ENCODE measurements at places on chromosomes 1 and 21. TPM values are rescaled to one million over a fixed set of nuclear protein-coding genes. Genes with fewer than 3 reads are reported as not detected.

Gene GNAT2
- 0.91 TPM for total RNA-seq

Gene ARHGAP29
- not detected for total RNA-seq

Gene ST6GALNAC5
- not detected for total RNA-seq

Gene PGLYRP3
- not detected for total RNA-seq

Gene SPRR1B
- not detected for total RNA-seq

Gene RLF
- 13.6 TPM for total RNA-seq

Gene CLK2
- total RNA-seq: 61.4 TPM

Gene PBX1
- 0.04 TPM for total RNA-seq

Gene CPLANE2
- total RNA-seq: 2.2 TPM

Gene NUP210L
- total RNA-seq: 0.04 TPM

DNA sequence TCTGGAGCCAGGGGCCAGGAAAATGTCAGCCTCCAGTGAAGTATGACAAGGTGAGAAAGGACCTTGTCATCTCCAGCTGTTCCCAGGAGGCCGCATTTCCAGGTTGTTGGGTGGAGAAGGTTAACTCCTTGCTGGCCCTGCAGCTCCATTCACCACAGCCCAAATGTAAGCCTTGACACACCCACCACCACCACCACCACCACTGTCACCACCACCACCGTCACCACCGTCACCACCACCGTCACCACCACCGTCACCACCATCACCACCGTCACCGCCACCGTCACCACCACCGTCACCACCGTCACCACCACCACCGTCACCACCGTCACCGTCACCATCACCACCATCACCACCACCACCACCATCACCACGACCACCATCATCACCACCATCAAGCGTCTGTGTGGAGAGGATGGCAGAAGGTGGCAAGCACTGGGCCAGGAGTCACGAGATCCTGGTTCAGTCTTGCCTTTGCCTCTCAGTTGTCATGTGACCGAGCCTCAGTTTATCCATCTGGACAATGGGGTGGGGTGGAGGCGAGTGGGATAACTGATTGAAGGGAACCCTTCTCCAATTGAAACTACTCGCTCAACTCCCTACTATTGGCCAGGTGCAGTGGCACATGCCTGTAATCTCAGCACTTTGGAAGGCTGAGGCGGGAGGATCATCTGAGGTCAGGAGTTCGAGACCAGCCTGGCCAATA is 21.2 kb upstream of the FAM131C start:
- DNase-seq: no peak

- DNase-seq: no peak
Observed at GRCh38 chr1:241838897-241839296, 9.1 kb upstream of the EXO1 start.

DNA sequence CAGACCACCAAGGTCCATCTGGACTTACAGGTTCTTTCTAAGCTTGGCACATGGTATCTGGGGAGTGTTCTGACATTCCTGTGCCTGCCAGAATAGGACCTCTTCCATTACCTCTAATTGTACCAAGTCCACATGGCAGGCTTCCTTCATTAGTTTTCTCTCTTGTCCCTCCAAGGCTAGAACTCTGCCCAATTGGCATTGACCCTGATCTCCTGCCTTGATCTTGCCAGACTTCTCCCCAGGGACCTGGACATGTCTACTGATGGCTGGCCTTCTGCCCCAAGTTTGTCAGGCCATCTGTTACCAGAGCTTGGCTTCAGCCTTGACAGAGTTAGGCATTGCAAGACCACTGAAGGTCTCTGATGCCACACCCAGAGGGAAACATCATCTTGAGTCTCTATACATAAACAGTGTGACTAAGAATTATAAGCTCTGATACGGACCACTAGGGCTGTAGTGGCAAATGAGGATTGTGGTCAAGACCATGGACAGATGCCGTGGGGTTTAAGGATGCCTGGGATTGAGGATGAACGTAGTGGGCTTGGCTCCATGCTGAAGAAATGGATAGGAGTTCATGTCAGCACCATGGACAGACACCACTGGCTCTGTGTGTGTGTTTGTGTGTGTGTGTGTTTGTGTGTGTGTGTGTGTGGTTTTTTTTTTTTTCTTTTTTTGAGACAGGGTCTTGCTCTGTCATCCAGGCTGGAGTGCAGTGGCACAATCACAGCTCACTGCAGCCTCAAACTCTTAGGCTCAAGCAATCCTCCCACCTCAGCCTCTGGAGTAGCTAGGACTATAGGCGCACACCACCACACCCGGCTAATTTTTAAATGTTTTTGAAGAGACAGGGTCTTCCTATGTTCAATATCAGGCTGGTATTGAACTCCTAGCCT is 19.5 kb upstream of the PSMB2 start:
- no peak for DNase-seq

- no peak for DNase-seq
Observed at GRCh38 chr21:37263827-37264600, 3.1 kb downstream of the VPS26C start.

DNA sequence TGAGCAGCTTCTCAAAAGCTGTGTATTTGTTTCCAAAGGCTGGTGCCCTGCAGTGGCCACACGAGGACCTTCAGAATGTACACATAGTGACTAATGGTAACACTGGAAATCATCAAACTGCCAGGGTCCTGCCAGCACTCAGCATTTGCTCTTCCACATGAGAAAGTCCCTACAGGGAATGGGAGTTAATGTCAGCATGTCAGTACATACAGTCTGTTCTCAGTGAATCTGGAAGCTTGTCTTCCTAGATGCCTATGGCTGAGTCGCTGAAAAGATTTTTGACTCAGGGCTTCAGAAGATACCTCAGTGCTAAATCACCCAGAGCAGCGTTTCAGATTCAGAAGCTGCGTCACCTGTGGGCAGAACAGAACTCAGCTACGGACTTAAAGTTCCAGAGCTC is 108.2 kb downstream of the CDC7 start:
- no peak for DNase-seq

DNA sequence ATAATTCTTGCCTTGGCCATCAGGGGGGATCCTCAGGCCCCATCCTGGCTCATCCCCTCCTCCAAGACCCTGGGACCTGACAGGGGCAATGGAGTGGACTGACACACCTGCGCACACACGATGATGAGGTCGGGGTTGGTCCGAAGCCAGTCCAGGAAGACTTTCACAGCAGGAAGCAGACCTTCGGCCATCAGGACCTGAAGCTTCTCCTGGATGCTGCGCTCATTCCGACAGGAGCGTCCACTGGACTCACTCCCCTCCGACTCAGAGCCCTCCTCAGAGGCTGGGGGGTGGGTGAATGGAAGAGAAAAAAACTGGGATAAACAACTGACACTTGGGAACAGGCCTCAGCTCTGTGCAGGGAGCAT is 15.4 kb upstream of the PAQR6 start:
- no peak for DNase-seq

- DNase-seq: no peak
Observed at GRCh38 chr1:63524201-63524600, 876 bp downstream of the EFCAB7 start.

DNA sequence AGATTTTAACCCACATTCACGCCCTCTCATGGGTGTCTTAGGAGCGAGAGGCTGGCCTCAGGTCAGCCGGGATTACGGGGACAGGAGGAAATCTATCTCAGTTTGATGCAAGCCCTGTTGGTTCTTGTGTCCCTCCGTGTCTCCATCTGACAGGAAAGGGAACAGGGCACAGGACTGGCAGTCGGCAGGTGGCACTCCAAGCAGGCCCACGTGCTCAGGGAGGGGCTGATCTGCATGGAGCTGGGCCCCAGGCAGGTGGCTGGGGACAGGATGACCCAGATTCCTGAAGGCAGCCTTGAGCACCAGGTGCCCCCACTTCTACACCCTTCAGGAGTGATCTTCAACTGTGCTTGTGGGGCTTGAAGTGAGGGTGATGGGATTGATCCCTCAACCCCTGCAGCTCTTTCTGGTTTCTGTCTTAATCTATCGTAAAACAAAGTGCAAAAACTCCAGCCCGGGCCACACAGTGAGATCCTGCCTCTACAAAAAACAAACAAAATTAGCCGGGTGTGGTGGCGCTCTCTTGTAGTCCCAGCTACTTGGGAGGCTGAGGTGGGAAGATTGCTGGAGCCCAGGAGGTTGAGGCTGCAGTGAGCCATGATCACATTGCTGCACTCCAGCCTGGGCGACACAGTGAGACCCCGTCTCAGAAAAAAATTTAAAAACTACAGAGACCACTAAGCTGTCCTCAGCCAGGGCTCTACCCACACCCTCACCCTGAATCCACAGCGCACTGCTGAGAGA is 8.3 kb downstream of the PLEKHG5 start:
- DNase-seq: no peak

GRCh38 chr1:202017749-202018467 is 7.5 kb downstream of the ELF3 start:
- DNase-seq: no peak

- DNase-seq: no peak
Observed at GRCh38 chr21:21187579-21187978, 189.4 kb downstream of the NCAM2 start.

- no peak for DNase-seq
Observed at GRCh38 chr1:24294228-24294672, 24.9 kb upstream of the GRHL3 start.

- DNase-seq: no peak
Observed at GRCh38 chr1:114819869-114820268, 34.8 kb upstream of the SYCP1 start.

GRCh38 chr21:29667651-29668050 is 272.1 kb downstream of the GRIK1 start:
- no peak for DNase-seq

GRCh38 chr1:158691907-158692306 is 5.4 kb upstream of the SPTA1 start:
- no peak for DNase-seq

GRCh38 chr1:38804062-38804886 is 55.3 kb downstream of the RRAGC start:
- DNase-seq: peak; percentile 22

DNA sequence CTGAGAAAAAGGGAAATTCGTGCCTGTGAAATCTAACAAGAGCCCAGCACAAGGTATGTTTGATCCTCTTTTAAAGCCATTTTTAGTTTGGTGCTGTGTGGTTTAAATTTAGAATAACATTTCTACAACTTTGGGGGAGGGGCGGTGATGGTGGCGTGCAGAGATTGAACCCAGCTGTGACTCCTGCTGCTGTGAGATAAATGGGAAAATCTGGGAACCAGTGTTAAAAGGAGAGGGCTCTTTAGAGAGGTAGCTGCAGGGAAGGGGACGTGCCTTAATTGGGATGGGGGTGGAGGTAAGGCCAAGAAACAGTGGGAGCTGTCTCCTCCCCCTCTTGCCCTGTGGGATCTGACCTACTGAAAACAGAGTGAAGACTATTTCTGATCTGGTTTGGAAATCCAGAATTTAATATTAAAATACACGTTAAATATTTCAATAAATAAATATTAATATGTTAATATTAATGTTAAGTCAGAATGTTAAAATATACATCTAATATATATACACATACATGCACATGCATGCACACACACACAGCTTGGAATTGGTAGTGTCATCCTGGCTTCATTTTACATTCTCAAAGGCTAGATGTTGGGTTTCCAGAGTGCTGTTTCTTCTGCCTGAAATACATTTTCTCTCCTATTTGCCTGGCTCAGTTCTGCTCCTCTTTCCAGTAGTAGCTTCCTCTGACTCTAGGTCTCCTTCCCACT is 30.1 kb upstream of the DNAJC6 start:
- DNase-seq: no peak

GRCh38 chr1:14996133-14997050 is 157.2 kb upstream of the TMEM51 start:
- DNase-seq: no peak

DNA sequence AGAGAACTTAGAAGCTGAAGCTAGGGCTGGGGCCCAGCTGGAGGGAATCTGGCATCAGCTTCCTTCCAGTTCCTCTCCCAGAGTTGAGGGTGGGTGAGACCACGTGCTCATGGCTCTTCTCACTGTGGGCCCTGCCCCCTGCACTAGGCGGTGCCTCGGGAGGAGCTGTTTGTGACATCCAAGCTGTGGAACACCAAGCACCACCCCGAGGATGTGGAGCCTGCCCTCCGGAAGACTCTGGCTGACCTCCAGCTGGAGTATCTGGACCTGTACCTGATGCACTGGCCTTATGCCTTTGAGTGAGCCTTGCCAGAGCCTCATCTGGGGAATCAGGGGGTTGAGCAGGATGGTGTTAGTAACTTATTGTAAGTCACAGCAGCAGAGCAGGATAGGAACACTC is 16.1 kb downstream of the AKR1A1 start:
- no peak for DNase-seq

- no peak for DNase-seq
Observed at GRCh38 chr1:24846671-24847070, 83.4 kb downstream of the RUNX3 start.

DNA sequence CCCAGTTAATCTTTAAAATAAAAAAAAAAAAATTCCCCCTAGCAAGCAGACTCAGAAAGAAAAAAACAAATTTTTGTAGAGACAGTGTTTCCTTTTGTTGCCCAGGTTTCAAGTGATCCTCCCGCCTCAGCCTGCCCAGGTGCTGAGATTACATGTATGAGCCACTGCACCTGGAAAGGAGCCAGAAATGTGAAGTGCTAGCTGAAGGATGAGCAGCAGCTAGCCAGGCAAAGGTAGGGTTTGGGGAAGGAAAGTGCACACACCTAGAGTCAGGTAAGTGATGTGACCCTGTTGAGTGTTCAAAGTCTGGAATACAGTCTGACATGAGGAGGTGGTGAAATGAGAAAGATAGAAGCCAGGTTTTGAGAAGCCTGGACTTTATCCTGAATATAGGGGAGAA is 1.7 kb downstream of the AKR1A1 start:
- no peak for DNase-seq

DNA sequence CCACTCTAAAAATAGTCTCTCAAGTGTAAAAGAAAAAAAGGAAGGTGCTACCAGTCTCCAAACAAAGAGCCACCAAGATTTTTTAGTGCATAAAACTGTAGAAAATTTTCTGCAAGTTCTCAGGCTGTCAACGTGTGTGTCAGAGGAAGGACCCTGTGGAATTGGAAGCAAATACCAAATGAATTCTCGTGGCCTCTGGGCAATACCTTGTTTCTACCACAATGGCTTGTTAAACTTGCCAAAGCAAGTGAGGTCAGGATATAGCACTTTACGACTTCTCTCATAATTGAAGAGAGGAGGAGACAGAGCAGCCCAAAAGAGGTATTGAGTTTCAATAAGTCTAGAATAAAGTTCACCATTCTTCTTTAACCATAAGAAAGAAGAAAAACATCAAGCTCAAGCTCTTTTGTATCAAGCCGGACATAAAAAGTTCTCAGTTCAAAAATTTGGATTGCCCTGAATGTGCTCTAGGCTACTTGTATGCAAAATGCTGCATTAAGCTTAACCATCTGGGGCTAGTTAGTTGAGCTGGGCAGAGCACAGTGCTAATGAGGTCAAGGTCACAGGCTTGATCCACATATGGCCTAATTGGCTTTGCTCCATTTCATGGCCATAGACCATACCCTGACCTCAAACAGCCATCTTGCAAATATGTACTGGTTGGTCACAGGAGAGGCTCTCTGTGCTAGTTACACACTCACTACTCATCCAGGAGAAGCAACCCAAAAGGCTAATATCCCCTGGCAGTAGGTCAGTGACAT is 60.5 kb downstream of the TBX15 start:
- DNase-seq: no peak

DNA sequence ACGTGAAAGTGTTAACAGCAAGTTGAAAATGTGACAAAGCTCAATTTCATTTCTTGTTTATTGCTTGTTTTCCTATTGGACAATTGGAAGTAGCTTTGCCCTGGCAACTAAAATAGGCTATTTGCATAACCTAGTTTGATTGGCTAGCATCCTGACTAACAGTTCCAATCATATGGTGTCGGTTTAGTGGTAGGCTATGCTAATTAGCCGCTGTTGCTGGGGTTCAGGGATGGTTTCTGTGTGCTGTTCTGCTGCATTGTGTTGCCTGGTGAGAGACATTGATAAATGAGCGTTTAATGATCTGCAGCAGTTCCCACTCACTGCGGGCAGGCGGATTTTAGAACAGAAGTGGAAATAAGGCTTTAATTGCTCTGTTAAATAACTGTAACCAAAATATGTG is 68.5 kb downstream of the DYRK1A start:
- DNase-seq: peak; percentile 43

Data from activated naive CD8-positive, alpha-beta T cell treated with anti-CD3 and anti-CD28 coated beads for 36 hours (primary cell).